ENCODE measurements at places on chromosomes 3 and 15.

- no peak for DNase-seq
These were observed 18.7 kb downstream of the MGLL start for GRCh38 chr3:127803619-127804018.

DNA sequence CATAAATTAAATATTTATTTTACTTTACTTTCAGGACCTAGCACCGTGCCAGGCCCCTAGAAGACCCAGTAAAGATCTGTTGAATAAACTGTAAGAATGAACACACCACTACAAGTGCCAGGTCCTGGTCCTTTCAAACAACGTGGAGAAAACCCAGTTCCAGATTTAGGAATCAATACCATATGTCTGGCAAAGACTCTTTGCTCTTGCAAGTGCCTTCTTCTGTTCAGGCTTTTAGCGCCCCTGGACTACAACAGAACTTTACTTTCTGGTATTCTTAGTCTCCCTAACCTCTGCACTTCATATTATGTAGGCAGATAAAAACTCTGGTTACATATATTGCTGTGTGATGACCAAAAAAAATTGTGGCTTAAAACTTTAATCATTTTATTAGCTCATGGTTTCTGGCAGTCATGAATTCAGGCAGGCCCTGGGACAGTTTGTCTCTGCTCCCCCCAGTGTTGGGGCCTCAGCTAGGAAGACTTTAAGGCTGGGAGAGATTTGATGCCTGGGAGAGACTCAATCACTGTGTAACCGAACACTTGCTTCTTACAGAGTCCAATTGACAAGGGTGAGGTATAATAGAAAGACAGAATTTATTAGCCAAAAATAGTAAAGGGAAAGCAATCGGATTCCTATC is 2.9 kb upstream of the PSMA4 start:
- DNase-seq = no peak

DNA sequence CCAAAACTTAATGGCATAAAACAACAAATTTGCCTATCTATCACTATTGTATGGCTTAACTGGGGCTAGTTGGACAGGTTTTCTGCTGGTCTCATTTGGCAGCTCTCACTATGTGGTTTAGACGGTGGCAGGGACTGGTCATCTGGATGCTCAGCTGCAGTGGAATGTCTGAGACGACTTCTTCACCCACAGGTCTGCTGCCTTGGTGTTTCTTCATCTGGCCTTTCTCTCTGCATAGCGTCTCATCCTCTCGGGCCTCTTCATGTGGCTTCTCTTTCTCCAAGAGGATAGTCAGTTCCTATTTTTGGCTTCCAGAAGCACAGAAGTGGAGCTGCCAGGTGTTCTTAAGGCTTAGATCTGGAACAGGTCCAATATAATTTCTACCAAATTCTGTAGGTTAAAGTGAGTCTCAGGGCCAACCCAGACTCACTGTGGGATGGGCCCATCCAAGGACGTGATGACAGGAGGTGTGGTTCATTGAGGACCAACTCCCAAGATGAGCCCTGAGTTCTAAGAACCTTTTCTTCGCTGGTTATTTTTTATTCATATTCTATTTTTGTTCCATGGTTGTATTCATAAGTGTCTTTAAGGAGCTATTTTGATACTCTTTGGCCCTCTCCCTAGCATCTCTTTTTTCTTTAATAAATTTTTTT is 18.6 kb downstream of the UBE2Q2 start:
- no peak for DNase-seq

DNA sequence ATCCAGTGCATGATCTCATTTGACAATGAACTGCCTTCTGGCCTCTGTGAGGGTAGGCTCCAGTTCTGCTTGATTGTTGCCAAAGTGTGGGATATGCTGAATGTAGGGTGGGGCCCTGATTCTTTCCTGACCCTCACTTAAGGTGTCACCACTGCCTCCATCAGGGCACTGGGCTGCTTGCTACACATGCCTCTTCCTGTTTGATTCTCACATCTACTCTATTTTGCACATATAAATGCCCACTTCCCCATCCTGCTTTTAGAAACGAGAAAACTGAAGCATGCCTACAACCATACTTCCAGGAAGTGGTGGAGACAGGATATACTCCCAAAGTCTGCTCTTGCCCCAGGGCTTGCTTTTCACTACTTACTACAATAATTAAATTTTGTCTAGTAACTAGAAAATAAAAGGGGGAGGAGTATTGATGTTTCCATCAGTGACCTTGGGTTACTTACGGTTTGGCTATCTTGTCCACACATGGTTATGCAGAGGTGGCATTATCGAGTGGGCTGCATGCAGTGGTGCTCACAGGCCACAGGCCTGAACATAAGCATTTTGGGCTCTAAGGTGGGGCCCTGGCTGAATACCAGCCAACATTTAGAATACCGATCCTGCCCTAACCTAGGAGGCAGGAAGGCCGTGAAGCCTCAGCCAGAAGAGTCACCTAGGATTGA is 6.7 kb downstream of the ZDHHC3 start:
- no peak for DNase-seq

DNA sequence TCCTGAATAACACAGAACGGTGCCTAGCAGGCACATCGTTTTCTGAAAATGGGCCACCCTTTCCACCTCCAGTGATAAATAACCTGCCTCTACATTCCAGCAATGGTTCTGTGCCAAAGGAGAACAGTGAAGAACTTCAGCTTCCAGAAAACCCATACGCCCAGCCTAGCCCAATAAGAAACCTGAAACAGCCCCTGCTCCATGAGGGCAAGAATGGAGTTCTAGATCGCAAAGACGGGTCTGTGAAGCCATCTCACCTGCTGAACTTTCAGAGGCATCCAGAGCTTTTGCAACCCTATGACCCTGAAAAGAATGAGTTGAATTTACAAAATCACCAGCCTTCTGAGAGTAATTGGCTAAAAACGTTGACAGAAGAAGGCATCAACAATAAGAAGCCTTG is 61.9 kb downstream of the CGNL1 start:
- no peak for DNase-seq

DNA sequence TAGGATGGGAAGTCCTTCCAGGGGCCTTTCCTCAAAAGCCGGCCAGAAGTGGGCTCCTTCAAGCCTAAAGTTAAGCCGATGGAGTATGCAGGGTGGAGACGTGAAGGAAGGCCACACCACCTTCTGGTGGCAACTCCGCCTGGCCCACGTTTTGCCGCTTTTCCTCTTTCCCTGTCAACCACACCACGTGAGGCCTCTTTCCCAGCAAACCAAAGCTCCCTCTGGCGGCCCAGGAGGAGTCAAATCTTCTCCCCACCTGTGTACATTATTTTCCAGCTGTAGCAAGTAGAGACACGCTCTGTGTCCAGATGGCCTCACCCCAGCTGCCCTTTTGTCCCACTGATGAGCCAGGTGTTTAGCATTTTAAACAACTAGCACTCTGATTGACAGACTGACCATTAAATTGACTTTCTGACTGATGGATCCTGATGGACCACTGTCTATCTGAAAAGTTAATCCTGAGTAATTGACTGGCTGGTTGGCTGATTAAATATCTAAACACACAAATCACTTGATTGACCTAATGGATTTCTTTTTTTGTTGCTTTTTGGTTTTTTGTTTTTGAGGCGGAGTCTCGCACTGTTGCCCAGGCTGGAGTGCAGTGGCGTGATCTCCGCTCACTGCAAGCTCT is 59.6 kb upstream of the ZBTB38 start:
- no peak for DNase-seq

DNA sequence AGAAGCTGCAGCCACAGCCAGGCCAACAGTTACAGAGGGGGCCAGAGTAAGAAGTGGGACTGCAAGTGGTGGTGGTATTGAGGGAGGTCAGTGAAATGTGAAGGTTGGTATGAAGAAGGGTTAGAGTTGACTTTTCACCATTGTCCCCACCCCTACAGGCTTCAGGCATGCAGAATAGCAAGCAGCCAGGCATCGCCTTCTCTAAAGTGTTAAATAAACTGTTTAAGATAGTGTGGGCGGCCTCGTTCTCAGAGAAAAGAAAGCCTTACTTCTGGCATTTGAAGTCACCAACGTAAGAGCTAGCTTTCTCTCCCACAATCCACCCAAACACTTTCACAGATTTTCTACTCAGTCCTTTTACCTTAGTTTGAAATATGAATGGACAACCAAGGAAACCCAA is 230.0 kb upstream of the CTDSPL start:
- DNase-seq = no peak
